Activated CD8-positive, alpha-beta T cell treated with anti-CD3 and anti-CD28 coated beads, Interleukin-2, amount 10 ng/mL, durations not matched to agents 7 days and 5 days (primary cell): ENCODE measurements at places on chromosomes 16 and 17.

- no peak for DNase-seq
- H3K36me3 ChIP-seq, result peaks cover 6% of the 10 kb centered on the region
- H3K4me3 ChIP-seq, result no peak overlapping the region
- peaks cover 2% of the 10 kb centered on the region for H3K27me3 ChIP-seq
- H3K27ac ChIP-seq, result no peak overlapping the region
Observed at GRCh38 chr16:638836-639235, 2.7 kb upstream of the METTL26 start.

- no peaks in the 10 kb centered on the region for H3K27me3 ChIP-seq
- peak; percentile 49 for DNase-seq
- H3K27ac ChIP-seq, result peak overlapping the region; percentile 76
- no peak overlapping the region for H3K4me3 ChIP-seq
- H3K36me3 ChIP-seq, result peaks cover 20% of the 10 kb centered on the region
Observed at GRCh38 chr16:27195941-27196595, 7.3 kb upstream of the KDM8 start.

GRCh38 chr17:43352579-43353331, 46.0 kb upstream of the ARL4D start:
- H3K4me3 ChIP-seq, result no peak overlapping the region
- peaks cover 16% of the 10 kb centered on the region for H3K36me3 ChIP-seq
- peaks cover 8% of the 10 kb centered on the region for H3K4me1 ChIP-seq
- H3K27me3 ChIP-seq, result no peaks in the 10 kb centered on the region

DNA sequence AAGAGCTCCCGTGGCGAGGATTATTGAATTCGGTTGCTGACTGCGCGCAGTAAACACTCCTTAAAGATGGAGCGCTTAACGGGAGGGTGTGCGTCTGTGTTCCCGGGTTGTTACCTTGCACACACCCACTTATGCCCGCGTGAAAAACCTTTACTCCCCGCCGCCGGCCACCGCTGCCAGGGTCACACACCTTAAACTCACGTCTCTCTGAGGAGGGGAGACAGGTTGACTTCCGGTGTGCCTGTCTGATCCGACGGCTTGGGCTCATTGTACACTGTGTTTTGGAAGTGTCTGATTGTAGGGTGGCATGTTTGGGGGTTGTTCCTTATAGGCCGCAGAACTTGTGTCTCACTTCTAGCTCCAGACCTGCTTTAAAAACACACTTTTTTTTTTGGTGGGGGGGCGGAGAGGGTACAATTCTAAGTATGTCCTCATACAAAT, 66.8 kb downstream of the KPNA2 start:
- peaks cover 19% of the 10 kb centered on the region for H3K36me3 ChIP-seq
- peak; percentile 44 for DNase-seq
- H3K4me1 ChIP-seq, result peaks cover 50% of the 10 kb centered on the region
- H3K27me3 ChIP-seq, result no peaks in the 10 kb centered on the region

GRCh38 chr16:11386054-11386680, 40.9 kb downstream of the RMI2 start:
- peaks cover 21% of the 10 kb centered on the region for H3K4me1 ChIP-seq
- no peak overlapping the region for H3K4me3 ChIP-seq
- H3K36me3 ChIP-seq, result peaks cover 9% of the 10 kb centered on the region
- DNase-seq, result no peak
- H3K27ac ChIP-seq, result no peak overlapping the region

DNA sequence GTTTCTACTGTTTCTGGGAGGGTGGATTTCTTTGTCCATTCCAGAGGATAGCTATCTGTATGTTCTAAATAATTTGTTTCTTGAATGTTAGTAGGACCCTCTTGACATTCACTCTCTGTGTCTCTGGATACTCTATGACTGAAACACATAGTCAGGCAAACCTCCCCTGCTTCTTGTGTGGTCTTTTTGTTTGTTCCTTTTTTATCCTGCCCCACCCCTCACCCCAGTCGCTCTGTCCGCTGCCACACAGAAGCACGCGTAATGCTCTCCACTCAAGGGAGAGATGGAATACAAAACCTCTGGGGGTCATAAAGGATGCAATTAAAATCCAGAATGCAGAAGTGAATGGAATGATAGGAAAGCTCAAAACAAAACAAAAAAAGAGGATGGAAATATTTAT, 253.1 kb downstream of the RBFOX1 start:
- no peak overlapping the region for H3K27ac ChIP-seq
- H3K36me3 ChIP-seq, result no peaks in the 10 kb centered on the region
- no peaks in the 10 kb centered on the region for H3K27me3 ChIP-seq
- no peaks in the 10 kb centered on the region for H3K4me1 ChIP-seq
- H3K4me3 ChIP-seq, result no peak overlapping the region

GRCh38 chr17:28747801-28748750, 4.3 kb downstream of the TRAF4 start:
- H3K36me3 ChIP-seq, result peaks cover 27% of the 10 kb centered on the region
- no peak for DNase-seq
- H3K4me3 ChIP-seq, result no peak overlapping the region
- no peaks in the 10 kb centered on the region for H3K27me3 ChIP-seq

DNA sequence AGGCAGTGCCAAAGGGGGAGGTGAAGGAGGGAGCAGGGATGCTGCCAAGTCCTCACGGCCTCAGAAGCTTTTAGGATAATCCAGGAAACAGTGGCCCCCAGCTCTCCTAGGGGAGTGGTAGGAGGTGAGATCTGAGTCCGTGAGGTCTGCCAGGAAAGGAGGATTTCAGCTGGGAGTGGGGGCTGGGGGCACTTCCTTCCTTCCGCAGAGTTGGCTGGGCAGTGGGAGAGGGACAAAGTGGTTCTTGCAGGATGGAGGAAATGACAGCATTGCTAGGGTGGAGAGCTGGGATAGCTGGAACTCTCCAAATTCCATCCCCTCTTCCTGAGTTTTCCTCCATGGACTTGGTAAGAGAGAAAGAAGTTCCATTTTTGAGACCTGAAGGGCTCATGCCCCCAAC, 4.8 kb upstream of the SP6 start:
- no peak overlapping the region for H3K27ac ChIP-seq
- no peak for DNase-seq
- H3K4me3 ChIP-seq, result no peak overlapping the region

- no peak overlapping the region for H3K4me3 ChIP-seq
- no peaks in the 10 kb centered on the region for H3K36me3 ChIP-seq
- no peak for DNase-seq
- no peaks in the 10 kb centered on the region for H3K27me3 ChIP-seq
Observed at GRCh38 chr17:78166416-78166815, 2.0 kb upstream of the SYNGR2 start.

DNA sequence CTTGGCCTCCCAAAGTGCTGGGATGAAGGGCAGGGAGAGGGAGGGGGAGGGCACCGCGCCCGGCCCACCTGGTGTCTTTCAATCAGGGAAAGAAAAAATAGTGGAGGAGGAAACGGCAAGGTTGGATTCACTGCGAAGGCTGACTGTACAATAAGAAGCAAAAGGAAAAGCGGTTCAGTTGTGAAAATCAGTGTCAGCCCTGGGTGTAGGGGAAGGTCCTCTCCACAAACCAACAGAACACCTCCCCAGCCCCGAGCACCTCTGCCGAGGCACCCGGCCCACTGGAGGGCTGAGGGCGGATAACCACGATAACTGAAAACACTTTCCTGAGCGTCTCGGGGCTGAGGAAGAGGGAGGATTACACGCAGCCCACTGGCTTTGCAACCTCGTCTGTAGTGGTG, 1.4 kb upstream of the SPG7 start:
- peak; percentile 57 for DNase-seq
- H3K36me3 ChIP-seq, result peaks cover 8% of the 10 kb centered on the region
- H3K27ac ChIP-seq, result peak overlapping the region; percentile 90
- peaks cover 37% of the 10 kb centered on the region for H3K4me1 ChIP-seq

GRCh38 chr16:66131156-66131807, 235.2 kb upstream of the CDH5 start:
- DNase-seq, result no peak
- H3K27ac ChIP-seq, result no peak overlapping the region
- H3K4me3 ChIP-seq, result no peak overlapping the region
- H3K4me1 ChIP-seq, result no peaks in the 10 kb centered on the region
- no peaks in the 10 kb centered on the region for H3K36me3 ChIP-seq
- H3K27me3 ChIP-seq, result peaks cover 28% of the 10 kb centered on the region

DNA sequence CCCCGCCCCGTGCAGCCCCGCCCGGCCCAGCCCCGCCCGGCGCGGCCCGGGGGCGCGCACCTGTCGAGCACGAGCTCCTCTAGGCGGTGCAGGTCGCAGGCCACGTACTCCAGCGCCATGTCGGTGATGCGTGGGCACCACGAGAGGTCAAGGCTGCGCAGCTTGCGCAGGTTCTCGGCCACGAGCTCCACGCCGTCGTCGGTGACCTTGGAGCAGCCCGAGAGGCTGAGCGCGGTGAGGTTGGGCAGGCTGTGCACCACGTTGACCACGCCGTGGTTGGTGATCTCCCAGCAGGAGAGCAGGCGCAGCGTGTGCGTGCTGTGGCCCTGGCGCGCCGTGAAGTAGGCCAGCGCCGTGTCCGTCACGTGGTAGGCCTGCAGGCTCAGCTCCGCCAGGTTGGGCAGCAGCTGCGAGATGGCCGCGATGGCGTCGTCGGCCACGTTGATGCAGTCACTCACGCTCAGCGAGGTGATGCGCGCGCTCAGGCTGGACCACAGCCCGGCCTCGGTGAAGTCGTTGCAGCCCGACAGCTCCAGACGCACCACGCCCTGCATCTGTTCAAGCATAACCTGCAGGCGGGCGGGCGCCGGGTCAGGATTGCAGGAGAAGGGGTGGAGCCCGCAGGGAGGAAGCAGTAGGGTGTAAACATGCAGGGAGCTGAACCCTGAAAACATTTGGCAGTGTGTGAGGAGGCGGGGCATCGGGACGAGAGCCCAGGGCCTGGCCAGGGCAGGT, 5.3 kb upstream of the WDR24 start:
- H3K4me3 ChIP-seq, result peak overlapping the region; percentile 76
- H3K36me3 ChIP-seq, result no peaks in the 10 kb centered on the region
- H3K27ac ChIP-seq, result peak overlapping the region; percentile 78
- DNase-seq, result peak; percentile 69
- H3K4me1 ChIP-seq, result peaks cover 35% of the 10 kb centered on the region

DNA sequence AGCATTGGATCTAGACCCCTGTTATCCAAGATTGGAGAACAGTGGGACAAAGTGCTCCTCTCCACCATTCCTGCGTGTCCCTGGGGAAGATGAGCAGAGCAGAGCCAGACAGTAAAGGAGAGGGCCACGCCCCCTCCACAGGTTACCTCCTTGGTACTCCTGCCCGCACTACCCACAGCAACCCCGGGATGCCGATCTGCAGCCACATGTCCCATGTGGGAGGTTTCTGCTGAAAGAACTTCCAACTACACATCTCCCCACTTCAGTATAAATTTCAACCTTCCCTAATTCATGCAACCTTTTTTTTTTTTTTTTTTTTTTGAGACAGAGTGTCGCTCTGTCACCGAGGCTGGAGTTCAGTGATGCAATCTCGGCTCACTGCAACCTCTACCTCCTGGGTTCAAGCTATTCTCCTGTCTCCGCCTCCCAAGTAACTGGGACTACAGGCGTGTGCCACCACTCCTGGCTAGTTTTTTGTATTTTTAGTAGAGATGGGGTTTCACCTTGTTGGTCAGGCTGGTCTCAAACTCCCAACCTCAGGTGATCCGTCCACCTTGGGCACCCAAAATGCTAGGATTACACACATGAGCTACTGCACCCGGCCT, 2.3 kb downstream of the RAB37 start:
- peak; percentile 47 for DNase-seq
- peak overlapping the region; percentile 90 for H3K27ac ChIP-seq
- peak overlapping the region; percentile 85 for H3K4me3 ChIP-seq

DNA sequence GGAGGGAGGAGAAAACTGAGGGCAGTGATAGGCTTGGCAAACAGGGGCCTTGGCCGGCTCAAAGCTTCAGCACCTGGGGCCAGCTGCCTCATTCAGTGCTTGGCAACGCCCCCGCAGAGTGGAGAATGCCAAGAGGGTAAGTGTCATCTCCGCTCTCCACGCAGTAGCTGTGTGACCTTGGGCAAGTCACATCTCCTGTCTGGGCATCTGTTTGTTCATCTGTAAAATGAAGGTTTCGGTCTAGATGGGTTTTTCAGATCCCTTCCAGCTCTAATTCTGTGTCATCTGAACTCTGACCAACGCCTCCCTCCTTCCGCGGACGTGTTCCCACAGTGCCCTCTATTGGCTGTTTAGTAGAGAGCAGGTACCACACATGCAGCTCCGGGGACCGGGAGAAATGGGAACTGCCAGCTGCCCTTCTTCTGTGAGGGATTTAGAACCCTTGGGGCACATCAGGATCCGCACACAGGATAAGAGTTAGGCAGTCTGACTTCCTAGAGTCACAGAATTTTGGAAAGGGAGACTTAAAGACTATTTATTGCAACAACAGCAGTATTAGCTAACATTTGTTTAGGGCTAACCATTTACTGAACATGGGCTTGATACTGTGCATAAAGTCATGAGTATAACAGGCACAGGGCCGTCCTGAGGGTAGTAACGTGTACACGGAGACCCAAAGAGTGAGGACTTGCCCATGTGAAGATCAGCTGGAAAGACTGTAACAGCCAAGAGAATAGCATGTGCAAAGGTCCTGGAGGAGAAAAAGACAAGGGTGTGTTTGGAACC, 26.8 kb downstream of the GP2 start:
- no peak overlapping the region for H3K27ac ChIP-seq
- DNase-seq, result peak; percentile 54
- no peaks in the 10 kb centered on the region for H3K36me3 ChIP-seq
- no peaks in the 10 kb centered on the region for H3K4me1 ChIP-seq

DNA sequence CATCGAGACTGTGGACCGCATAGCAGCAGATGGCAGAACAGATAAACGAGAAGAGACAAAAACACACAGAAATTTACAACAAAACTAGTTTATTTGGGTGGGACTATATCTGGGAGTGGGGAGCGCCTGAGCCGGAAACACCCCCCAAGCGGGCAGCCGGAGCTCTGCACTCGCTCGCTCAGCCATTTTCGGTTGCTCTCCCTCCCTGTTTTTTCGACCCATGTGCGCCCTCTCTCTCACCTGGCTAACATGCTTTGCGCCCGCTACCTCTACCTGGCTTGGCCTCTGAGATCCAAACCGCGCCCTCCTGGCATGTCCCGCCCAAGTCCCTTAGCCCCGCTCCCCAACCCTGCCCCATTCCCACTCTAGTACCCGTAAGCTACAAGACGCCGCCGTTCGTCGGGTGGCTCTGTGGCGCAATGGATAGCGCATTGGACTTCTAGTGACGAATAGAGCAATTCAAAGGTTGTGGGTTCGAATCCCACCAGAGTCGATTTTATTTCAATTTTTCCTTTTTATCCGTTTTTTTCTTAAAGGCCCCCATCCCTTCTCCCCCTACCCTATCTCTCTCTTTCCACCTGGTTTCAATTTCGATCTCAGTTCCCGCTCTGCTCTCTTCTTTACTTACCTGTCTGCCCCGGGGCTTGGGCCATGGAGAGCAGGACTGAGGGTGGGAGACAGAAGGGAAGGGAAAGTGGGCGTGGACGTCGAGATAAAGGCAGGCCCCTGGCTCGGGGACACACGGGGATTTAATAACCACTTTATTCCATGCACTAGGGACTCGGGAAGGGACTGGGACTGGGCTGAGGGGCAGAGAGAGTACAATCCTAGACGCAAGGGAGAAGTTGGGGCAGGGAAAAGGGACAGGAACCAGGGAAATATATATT, 2.4 kb upstream of the ALOXE3 start:
- peaks cover 69% of the 10 kb centered on the region for H3K4me1 ChIP-seq
- H3K4me3 ChIP-seq, result peak overlapping the region; percentile 89
- peak; percentile 83 for DNase-seq
- peaks cover 7% of the 10 kb centered on the region for H3K36me3 ChIP-seq
- peak overlapping the region; percentile 95 for H3K27ac ChIP-seq
- peaks cover 60% of the 10 kb centered on the region for H3K27me3 ChIP-seq

- no peak for DNase-seq
- H3K4me3 ChIP-seq, result no peak overlapping the region
- no peak overlapping the region for H3K27ac ChIP-seq
Observed at GRCh38 chr17:247767-248166, 66.3 kb upstream of the DOC2B start.

- H3K27me3 ChIP-seq, result peaks cover 15% of the 10 kb centered on the region
- peak; percentile 88 for DNase-seq
- no peak overlapping the region for H3K4me3 ChIP-seq
- no peak overlapping the region for H3K27ac ChIP-seq
- no peaks in the 10 kb centered on the region for H3K36me3 ChIP-seq
- H3K4me1 ChIP-seq, result peaks cover 11% of the 10 kb centered on the region
Observed at GRCh38 chr17:49556223-49556943, 19.3 kb upstream of the NXPH3 start.
